ENCODE measurements at places on chromosomes 6 and 20.

GRCh38 chr6:136795996-136796395, 3.7 kb upstream of the MAP3K5 start:
- DNase-seq, result no peak

DNA sequence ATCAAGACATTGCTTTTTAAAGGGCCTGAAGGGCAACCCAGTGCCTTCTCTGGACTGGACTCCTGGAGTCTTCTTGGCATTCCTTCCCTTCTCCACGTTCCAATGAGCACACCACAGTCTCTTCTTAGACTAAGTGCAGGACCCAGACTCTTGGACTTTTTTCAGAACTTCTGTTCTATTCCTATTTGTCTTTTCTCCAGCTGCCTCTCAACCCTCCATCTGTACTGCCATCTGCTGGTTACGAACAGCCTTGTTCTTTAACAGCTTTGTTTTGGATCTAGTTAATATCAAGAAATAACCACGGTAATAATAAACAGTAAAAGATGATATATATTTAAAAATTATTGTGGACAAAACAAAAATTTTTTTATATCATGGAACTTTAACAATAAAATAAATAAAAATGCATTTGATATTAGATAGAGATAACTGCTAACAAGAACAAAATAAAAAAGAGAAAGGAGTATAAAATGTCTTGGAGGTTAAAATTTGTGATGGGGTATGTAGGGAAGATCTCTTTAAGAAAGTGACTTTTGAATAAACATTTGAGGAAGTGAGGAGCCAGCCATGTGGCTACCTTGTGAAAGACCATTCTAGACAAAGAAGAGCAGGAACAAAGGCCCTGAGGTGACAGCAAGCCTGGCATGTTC, 105.1 kb upstream of the HCRTR2 start:
- peak; percentile 9 for DNase-seq

DNA sequence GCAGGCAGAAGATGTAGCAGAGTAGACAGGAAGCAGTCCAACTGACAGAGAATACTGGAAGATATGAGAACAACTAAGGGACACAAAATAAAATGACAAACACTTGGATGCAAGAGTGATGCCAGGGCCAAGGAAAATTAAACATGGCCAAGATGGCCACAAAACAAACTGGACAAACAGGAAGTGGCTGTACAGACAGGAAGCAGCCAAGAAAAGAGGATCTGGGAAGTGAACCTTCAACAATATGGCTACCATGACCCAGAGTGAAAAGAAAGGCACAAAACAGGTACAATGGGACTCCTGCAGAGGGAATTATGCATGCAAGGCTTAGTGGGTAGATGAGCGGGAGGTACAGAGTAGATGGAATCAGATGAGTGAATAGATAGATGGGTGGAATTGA, 29.1 kb downstream of the HLA-DPB1 start:
- DNase-seq, result no peak

DNA sequence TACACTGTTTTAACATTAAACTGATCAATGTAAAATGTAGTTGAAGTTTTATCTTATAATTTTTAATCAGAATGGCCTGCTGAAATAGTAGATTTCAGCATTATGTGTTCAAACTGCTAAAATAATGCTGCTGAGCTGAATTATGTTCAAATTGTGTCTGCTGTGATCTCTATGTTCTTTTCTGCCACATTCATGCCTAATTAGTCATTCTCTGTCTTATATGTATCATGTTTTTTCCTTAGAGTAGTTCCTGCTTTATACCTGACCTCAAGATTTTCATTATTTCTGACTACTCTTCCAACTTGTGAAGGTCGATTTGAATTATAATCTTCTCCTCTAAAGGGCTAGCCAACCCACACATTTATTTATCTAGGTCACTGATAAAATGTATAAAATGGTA, 476.7 kb upstream of the EPHA7 start:
- no peak for DNase-seq

GRCh38 chr20:1273366-1273765, 7.3 kb downstream of the SNPH start:
- DNase-seq, result no peak

DNA sequence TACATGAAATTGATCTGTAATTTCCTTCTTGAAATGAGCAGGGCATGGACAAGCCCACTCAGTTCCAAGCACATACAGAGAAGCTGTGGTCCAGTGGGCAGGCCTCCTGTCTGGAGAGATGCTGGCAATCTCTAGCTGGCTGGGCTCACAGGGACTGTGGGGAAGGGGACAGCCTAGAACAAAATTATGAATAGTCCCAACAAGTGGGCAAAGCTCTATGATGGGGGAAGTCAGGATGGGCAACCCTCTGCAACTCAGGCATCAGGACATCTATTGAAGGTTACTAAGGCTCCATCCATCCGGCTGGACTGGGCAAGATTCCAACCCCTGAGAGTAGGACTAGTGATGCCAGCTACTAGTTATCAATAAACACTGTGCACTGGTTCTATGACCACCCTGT, 40.9 kb downstream of the TRERF1 start:
- no peak for DNase-seq

GRCh38 chr6:112269114-112269513, 14.7 kb upstream of the LAMA4 start:
- no peak for DNase-seq

DNA sequence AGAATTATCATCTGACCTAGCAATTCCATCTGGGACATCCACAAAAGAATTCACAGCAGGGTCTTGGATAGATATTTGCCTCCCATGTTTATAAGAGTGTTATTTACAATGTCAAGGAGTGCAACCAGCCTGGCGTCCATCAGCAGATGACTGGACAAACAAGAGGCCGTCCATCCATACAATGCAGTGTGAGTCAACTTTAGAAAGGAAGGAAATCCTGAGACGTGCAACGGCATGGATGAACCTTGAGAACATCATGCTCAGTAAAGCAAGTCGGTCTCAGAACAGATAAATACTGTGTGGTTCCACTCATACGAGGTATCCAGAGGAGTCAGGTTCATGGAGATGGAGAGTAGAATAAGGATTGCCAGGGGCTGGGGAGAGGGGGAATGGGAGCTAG, 46.4 kb downstream of the FOXF2 start:
- DNase-seq, result no peak

Data from GM04503 (cell line).